ENCODE measurements at places on chromosomes 7 and 10.
A peak's percentile ranks its signal among the peaks of the same experiment; 100 is the strongest.

DNA sequence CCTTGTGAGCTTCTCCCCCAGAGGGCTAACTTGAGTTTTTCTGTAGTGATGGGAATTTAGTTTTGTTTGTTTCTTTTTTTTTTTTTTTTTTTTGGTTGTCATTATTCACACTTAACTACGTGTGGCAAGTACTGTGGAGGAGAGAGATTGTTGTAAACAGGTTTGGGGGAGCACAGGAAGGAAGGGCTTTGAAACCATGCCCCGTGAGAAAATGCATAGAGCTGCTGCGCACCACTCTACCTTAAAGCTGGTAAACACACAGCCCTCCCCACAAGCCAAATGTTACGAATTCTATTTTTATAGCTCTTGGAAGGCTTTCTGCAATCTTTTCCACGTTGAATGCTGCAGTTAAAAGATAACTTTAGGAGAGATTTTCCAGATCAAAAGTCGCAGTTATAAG, 76.2 kb downstream of the ZNF22 start:
- DNase-seq, result peak; percentile 0

DNA sequence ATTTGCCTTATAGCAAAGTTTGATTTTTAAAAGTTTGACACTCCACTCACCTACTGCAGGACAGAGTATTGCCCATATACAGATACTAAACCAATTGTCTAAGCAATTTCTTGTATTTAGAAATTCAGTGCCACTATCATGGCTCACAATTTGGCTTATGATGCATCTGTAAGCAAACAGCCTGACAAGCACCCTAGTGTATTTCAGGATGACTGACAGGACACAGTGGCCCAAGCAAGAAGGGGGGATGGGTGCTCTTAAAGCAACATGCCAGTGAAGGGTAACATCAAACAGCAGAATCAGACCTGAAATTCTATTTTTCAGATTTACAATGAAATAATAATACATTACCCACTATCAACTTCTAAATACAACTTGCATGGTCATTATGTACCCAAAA, 30.5 kb downstream of the CTNNA3 start:
- no peak for DNase-seq

- no peak for DNase-seq
Observed at GRCh38 chr7:150923802-150924201, 54.3 kb downstream of the KCNH2 start.

- no peak for DNase-seq
Observed at GRCh38 chr7:158443014-158443687, 144.5 kb downstream of the PTPRN2 start.

DNA sequence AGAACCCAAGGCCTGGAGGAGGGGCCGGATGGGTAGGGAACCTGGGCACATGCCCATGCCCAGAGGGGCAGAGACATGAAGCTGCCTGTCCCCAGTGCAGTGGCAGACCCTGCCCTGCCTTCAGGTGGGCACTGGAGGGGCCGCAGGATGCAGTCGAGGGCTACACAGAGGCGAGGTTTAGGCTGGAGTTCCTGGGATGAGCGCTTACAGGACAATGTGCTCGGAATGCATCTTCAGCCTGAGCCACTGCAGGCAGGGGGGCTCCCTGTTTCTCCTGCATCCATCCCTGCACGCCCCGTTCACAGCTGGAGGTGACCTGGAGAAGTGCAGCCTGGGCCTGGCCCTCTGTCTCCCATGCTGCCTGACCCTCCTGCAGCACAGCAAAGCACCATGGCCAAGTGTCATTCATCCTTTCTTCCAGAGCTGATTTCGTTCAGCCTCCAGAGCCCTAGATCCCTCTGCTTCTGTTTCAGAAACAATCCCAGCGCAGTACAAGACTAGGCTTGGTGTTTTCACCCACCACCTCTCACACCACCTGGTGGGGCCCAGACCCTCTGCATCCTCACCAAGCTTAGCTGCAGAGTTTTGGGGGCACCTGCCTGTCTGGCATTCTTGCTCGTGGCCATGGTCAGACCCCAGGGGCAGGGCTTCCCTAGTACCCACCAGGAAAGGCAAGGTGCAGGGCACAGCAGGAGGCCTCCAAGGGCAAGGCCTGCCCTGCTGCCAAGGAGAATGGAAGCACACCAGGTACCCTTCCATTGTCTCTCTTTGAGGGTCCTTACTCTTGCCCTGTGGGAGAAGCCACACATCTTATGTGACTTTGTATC, 311.9 kb downstream of the TCERG1L start:
- no peak for DNase-seq

Data from stimulated activated CD8-positive, alpha-beta memory T cell treated with anti-CD3 and anti-CD28 coated beads, Interleukin-7, amount 100 ng/mL, for 4 hours (primary cell).